ENCODE measurements at places on chromosomes 12 and 14.

DNA sequence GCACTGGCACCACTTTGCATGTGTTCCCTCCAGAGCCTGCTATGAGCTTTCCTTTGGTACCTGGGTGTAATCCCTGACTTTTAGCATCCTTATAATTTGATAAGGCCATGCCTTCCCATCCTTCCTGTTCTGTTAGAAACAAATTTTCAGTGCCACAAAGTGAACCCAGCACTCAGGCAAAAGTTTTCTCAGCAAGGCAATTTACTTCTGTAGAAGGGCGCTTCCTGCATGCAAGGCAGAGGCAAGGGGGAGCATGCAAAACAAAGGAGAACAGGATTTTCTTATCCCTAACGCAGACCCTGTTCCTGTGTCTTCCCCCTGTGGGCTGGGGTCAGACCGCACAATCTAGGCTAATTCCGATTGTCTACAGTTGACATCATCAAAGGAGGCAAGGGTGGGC lies 108.7 kb downstream of the RIN3 start:
- DNase-seq: no peak

DNA sequence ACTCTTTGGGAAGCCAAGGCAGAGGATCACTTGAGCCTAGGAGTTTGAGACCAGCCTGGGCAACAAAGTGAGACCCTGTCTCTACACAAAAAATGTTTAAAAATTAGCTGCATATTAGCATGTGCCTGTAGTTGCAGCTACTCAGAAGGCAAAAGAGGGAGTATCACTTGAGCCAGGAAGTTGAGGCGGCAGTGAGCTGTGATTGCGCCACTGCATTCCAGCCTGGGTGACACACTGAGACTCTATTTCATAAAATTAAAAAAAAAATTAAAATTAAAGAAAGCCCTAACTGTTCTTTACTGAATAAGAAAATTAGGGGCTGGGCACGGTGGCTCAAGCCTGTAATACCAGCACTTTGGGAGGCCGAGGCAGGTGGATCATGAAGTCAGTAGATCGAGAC lies 27.0 kb downstream of the SENP1 start:
- no peak for DNase-seq

DNA sequence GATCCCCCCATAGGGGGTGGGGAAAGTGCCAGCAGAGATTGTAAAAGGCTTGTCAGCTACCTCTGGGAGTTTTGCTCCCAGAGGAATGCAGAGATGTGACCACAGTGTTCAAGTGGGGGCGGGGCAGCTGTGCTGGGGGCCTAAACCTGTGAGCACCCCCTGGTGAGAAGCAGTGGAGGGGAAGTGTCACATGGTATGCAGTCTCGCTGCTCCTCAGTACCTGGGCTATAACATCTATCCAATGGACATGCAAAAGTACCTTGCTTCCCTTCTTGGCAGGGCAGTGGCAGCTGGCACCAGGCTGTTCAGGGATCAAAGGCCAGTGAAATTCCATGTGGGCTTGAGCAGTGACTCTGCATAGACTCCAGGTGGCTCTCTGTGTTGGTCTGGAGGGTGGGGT lies 20.3 kb downstream of the OR4K2 start:
- no peak for DNase-seq

DNA sequence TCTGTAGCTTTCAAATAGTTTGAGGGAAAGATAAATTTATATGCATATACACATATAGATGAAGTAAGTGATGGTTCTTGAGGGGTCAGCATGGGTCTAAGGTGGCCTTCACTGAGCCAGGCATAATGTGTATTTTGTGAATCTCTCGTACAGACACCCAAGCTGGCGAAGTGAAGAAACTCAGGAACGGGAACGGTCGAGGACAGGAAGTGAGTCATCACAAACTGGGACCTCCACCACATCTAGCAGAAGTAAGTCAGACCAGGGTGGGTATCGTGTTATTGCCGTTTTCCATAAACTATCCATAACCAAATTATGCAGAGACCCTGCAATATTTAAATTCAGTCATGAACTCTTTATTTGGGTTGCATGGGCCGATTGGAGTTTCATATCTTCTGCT lies 15.4 kb upstream of the TNS2 start:
- no peak for DNase-seq

DNA sequence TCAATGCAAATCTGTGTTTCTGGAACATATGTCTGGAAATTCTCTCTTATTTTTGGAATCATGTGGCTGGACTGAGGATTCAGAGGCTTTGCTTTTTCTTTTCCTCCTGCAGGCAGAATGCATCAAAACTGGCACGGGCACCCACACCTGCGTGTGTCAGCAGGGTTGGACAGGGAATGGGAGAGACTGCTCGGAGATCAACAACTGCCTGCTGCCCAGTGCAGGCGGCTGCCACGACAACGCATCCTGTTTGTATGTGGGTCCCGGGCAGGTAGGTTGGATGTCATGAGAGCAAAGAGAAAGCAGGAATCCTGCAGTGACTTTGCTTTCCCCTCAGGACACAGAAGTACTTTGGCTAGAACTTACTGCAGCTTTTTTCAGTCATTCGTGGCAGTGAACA lies 90.3 kb downstream of the STAB2 start:
- DNase-seq: no peak

DNA sequence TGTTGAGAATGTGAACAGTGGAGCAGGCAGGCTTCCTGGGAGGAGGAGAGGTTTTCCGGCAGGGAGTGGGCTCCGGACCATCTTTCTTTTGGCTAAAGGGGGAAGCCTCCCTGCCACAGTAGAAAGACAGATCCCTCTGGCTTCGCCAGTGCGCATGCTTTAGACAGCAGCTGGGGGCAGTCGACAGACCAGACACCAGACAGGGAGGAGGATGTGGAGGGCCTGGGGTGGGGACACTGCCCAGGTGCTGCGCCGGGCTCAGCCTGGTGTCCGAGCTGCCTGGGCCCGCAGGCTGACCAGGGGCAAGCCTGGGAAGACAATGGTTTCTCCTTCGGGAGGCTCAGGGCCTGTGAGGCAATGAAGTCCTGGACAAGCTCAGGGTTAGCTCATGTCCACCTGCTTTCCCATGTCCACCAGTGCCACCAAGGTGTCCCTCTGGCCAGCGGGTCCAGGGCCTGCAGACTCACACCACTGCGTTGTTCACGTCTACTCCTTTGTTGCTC lies 67.3 kb downstream of the PRIMA1 start:
- DNase-seq: no peak

DNA sequence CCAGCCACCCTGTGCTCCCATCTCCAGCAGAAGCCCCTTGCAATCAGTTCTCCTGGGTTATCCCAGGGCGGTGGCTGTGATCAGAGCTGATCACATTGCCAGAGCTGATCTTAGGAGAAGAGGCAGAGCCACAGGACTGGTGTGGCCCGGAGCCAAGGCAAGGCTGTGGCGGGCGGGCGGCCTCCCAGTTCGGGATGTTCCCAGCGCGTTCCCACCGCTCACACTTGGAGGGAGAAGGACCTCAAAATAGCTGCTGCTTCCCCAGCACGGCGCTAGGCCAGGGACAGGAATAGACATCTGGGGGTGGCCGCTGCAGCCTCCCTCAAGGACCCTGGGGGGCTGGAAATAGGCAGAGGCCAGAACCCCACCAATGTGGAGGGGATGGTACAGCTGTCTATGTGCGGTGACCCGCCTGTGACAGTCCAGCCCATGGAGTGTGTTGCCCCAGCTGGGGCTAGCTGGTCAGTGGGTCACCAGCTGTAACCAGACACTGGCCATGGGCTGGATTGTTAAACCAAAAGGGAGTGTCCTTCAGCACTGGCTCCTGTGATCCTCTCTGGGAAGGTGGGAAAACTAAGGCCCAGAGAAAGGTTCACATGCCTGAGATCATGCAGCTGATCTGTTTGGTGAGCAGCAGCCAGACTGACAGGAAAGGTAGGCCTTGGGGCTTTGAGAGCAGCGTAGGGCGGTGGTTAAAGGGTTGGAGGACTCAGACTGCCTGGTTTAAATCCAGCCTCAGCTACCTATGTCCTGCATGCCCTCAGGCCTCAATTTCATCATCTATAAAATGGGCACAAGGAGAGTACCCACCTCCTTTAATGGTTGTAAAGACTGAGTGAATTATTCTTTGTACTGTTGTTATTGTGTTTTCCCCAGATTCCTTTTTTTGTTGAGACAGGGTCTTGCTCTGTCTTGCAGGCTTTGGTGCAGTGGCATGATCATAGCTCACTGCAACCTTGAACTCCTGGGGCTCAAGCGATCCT lies 8.0 kb upstream of the POP5 start:
- no peak for DNase-seq

- no peak for DNase-seq
These were observed 14.4 kb downstream of the TMTC1 start for GRCh38 chr12:29769162-29769858.

GRCh38 chr12:108430245-108430644 lies 84.8 kb upstream of the FICD start:
- no peak for DNase-seq

DNA sequence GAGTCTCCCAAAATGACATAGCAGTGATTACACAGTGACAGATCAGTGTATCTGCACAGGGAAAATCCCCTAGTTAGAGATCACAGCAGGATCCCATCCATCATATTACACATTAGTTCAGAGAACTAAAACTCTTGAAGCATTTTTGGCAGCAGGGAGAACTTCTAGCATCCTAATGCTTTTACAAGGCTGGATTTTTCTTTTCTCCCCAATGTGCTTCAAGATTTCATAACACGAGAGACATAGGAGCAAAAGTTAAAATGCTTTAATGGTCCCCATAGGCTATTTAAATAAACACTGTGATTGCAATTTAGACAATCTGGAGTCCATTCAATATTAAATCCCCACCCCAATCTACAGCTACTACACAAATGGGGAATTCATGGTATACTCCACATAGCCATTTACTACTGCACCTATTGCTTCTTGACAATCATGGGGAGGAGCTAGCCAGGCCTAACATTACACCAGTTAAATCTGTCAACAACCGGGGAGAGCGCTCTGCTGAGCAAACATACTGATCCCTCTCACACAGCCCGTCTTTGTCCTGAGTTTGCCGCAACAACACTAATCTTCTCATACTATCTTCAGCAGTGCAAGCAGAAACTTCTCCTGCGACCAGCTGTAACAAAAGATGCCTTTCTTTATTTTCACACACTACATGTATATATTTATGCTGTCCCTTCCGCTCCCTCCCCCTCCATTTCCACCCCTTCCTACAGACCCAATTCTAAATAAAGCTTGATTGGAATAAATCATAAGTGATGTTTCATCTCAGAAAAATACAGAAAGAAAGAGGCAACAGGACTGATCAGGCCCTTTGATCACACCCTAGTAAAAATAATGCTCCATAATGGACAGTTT lies 120.3 kb upstream of the SOX5 start:
- DNase-seq: no peak

DNA sequence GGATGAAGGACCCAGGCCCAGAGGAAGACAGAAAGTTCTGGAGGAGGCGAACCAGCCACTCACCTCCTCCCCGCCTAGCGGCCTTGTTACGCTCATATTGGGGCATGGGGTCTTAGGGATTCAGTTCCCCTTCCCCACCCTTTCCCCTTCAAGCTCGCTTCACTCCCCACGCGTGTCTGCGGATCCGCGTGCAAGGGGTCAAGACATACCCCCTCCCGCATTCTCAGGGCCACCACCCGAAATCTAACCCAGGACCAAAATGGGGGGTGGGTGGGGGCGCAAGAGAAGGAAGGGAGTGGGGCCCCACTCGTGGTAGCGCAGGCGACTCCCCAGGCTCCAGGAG lies 584 bp upstream of the RFX4 start:
- DNase-seq: no peak

GRCh38 chr12:43162138-43162537 lies 389.9 kb downstream of the ADAMTS20 start:
- DNase-seq: no peak

- no peak for DNase-seq
These were observed 10.9 kb downstream of the NT5DC3 start for GRCh38 chr12:103830025-103830725.

GRCh38 chr12:51323966-51324895 lies at the start of gene BIN2:
TSS of gene BIN2 (minus strand) at chr12:51324174. CDS start at chr12:51324102, 72 bp downstream.
- peak; percentile 38 for DNase-seq

GRCh38 chr12:53995002-53995377 lies 5.0 kb upstream of the HOXC9 start:
- no peak for DNase-seq

DNA sequence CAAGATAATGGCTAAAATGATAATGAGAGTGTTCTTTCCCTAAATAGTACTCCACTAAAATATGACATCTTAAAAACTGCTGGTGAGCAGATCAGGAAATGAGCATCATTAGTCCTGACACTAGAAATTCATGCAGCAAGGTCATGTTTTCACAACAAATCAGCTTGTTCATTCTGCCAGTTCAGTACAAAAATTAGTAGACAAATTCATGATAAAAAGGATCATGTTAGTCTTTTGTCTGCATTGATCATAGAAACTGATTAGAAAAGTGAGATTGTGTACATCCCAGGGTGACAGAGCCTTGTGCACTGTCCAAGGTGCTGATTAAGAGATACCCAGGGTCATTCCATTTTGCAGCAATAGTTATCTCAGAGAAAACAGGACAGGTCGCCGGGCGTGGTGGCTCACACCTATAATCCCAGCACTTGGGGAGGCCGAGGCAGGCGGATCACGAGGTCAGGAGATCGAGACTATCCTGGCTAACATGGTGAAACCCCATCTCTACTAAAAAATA lies 163.6 kb downstream of the RIMBP2 start:
- DNase-seq: no peak

DNA sequence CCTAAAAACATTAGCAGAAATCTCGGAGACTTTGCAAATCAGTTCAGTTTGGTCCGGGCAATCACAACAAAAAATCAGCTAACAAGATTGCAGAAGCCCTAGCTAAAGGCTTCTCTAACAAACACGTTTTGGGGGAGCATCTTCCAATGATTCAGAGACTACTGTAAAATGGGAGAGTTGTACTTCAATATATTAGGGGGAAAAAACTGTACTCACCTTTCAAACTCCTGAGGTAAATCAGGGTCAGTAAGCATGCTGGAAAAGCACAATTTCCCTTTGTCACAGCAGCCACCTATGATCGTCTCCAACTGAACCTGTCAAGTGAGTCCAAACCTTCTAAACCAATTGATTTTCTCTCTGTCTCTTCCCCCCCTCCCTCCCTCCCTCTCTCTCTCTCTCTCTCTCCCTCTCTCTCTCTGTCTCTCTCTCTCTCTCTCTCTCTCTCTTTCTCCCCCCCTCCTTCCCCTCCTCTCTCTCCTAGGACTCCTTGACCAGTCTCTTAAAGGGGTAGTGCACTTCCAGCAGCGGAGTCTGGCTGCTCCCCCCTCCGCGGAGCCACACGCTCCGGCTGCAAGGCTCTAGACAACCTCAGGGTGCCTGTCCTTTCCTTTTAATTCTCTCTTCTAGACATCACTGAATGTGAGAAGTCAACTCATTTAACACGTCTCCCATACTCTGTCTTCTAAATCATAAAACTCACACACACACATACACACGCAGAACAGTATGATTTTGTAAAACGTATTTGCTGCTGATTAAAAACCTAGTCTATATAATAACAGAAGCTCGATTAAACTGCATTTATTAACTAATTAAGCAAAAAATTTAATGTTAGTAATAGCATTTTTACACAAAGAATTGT lies at the start of gene SOX5:
SOX5 (minus strand) TSS at position 323 of the 862 bp plus-strand sequence; CDS start at position 254, 69 bp downstream.
- no peak for DNase-seq

GRCh38 chr14:50667684-50667995 lies 466 bp downstream of the SAV1 start:
- no peak for DNase-seq
